ENCODE measurements at places on chromosomes 7 and 10. TPM values are rescaled to one million over a fixed set of nuclear protein-coding genes. Genes with fewer than 3 reads are reported as not detected.
A peak's percentile ranks its signal among the peaks of the same experiment; 100 is the strongest.

GRCh38 chr10:28276384-28276783 is 26.5 kb downstream of the MPP7 start:
- DNase-seq: no peak

The CALHM1 gene
- total RNA-seq: not detected

The VPS26A gene
- 57.5 TPM for total RNA-seq

DNA sequence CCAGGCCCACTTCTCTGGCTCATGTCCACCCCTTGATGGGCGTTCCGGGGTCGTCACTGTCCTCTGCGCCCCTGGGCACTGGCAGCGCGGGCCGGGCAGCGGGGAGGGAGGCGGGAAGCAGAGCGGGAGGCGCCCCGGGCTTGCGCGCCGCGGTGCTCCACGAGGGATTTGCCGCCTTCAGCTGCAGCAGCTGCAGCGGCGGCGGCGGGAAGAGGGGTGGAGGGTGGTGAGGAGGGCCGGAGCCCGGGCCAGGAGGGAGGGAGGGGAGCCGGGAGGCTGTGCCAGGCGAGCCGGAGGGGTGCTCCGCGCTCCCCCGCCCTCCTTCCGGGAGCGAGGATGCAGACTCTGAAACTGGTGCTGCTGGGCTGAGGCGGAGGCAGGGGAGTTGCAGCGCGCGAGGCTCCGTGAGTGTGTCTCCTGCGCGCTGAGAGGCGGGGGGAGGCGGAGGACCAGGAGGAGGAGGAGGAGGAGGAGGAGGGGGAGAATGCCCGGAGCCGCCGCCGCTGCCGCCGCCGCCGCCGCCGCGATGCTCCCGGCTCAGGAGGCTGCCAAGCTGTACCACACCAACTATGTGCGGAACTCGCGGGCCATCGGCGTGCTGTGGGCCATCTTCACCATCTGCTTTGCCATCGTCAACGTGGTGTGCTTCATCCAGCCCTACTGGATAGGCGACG is at the start of gene LHFPL3:
TSS of gene LHFPL3 (plus strand) at position 308 of the 674 bp plus-strand sequence.
- peak; percentile 41 for DNase-seq

- DNase-seq: peak; percentile 25
These were observed 31.9 kb downstream of the SH2B2 start for GRCh38 chr7:102318482-102318971.

The CNTNAP2 gene
- 110 TPM for total RNA-seq

- DNase-seq: no peak
These were observed 173.5 kb upstream of the SEMA3A start for GRCh38 chr7:84368122-84368521.

GRCh38 chr10:61832866-61833481 is 68.5 kb upstream of the ARID5B start:
- DNase-seq: no peak

The POLR2J gene
- 11.8 TPM for total RNA-seq

- DNase-seq: peak; percentile 17
These were observed 16.1 kb upstream of the TAS2R40 start for GRCh38 chr7:143205560-143206293.

The ITIH5 gene
- total RNA-seq: 14.7 TPM

The GIMAP4 gene
- total RNA-seq: 9.0 TPM

GRCh38 chr7:94580601-94581000 is 71.0 kb downstream of the CASD1 start:
- DNase-seq: no peak

GRCh38 chr10:129322933-129323820 is 143.9 kb upstream of the MGMT start:
- DNase-seq: no peak

GRCh38 chr10:50260791-50261281 is 9.5 kb upstream of the ASAH2 start:
- DNase-seq: no peak

GRCh38 chr10:102705531-102705930 is 8.7 kb downstream of the ARL3 start:
- no peak for DNase-seq

GRCh38 chr10:119278126-119278709 is 70.8 kb downstream of the GRK5 start:
- DNase-seq: no peak

DNA sequence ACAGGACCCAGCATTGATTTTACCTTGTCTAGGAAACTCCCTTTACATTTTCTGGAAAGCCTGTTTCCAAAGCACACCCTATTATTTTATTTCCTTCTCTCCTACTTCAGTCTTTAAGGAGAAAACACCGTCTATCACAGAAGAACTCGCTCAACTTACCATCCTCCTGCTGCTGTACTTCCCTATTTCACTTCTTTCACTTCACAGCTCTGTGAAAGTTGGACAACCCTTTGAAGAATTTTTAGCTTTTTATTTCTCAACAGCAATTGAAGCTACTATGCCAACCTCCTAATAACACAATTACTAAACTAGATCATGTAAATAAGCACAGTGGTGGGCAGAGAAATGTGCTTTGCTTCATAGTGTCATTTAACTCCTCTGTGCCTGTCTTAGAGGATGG is 166.5 kb downstream of the TFEC start:
- no peak for DNase-seq

DNA sequence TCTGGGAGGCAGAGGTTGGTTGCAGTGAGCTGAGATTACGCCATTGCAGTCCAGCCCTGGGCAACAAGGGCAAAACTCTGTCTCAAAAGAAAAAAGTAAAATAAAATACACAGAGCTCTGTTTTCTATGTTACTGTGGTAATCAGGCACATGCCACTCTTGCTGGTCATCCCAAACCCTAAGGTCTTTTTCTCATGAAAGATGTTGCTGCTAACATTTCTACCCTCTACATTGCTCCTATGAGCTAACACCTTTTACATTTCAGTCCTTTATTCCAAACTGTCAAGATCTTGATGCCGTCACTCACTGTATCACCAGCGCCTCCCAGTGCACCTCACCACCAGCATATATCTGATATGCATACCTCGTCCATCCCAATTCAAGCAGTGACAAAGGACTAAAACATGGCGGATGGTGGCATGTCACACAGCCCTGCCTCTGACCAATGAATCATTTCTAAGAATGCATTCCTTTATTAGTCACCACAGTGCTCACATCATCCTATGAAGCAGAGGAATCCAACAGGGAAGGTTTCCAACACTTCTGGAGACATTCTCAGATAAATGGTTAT is 4.3 kb downstream of the DAGLB start:
- DNase-seq: no peak

GRCh38 chr10:99983280-99983988 is 26.3 kb downstream of the DNMBP start:
- no peak for DNase-seq

DNA sequence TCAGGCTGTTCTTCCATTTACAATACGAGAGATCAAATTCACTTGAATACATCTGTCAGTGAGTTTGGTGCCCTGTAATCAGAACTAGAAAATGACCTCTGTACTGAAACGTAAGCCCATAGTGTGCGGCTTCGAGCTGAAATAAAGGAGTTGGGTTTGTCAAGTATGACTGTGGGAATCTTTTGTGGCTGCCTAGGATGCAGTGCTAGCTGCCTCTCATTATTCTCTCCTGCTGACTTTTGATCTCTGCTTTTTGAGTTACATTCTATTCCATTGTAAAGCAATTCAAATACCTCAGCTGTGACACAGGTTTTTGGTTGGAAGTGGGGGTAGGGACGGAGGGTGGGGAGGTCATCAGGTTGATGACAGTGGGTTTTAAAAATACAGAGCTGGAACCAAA is 40.4 kb downstream of the ICA1 start:
- DNase-seq: no peak

DNA sequence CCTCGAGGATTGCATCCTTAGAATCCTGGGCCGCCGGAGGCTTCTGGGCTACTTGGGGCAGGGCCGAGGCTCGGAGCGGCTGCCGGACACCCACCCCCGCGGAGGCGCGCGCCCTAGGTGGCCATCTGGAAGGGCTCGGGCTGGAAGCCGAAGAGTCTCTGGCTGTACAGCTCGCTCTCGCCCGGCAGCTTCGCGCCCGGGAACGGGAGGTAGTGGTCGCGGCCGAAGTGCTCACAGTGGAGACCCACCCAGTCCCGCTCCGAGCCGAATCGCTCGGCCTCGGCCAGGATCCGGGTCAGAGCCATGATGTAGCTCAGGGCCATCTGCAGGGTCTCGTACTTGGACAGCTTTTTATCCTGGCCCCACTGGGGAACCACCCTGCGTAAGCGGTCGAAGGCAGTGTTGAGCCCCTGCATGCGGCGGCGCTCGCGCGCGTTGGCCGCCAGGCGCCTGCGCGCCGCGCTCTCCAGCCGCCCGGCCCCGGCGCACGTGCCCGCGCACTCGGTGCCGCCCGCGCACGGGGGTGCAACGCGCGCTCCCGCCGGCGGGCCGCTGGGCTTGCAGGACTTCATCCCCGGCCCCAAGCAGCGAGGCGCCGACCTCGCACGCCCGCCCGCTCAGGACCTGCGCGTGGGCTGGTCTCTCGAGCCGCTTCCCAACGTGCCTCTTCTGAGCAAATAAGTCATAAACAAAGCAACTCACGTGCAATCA is 652 bp downstream of the ATOH7 start:
- peak; percentile 88 for DNase-seq

GRCh38 chr7:102451371-102452054 is 13.2 kb downstream of the ALKBH4 start:
- DNase-seq: no peak

DNA sequence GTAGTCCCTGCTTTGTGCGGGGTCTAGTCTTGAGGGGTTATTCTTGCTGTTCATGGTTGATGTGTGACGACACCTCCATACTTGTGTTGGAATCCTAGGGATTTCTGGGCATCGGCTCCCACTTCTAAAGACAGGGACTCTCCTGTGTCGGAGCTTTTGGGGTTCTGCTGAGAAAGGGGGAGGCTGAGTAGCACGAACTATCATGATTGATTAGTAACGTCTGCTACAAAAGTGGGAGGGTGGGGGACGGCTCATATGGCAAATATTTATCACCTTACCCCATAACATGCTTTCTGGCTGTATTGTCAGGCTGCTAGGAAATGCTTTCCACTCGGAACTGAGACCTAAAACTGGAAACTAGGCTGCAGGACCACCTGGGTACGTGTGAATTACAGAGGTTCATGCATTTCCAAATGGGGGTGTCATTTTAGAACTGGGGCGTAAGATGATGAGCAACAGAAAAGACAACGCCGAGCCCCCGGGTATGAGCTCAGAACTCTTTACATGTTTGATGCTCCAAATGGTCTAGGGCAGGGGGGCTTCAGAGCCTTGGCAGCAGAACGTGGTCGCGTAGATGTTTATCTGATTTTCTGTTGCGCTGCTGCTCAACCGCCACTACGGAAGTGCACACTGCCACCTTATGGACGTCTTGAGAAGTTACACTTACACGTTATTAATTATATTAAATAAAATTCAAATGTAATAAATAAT is 15.1 kb upstream of the NME8 start:
- DNase-seq: peak; percentile 25

DNA sequence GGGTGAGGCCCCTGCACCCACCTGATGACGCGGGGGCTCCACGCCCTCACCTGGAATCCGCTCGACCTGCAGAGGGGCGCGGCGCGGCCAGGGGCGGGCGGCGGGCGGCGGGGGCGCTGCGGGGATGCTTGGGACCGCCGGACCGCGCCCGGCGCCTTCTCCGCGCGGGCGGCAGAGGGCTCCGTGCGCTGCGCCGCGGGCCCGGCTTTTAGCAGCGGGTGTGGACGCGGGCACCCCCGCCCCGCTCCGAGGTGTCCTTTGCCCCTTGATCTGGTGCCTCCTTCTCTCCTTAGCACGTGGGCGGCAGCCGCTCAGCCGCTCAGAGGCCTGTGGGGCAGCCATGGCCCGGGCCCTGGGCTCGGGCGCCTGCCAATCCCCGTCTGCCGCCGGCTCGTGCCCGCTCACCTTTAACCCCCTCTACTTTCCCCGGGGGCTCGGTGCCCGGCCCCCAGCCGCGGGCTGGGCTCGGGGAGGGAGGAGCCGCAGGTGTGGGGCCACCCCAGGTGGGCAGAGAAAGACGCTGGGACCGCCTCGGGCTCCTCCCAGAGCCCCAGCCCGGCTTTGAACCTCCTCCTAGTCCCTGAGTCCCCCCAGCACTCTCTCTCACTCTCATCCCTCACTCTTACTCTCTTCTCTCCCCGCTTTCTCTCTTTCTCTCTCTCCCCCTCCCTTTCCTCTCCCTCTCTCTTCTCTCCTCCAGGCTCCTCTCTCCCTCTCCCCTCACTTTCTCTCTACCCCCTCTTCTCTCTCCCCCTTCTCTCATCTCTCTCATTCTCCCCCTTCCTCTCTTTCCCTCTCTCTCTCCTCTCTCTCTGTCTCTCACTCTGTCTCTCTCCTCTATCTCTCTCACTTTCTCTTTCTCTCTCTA is 19.7 kb upstream of the VPS37D start:
- DNase-seq: peak; percentile 51

GRCh38 chr10:88991899-88992320 is 1.3 kb downstream of the FAS start:
- no peak for DNase-seq

- DNase-seq: no peak
These were observed 65.7 kb downstream of the TNRC18 start for GRCh38 chr7:5357951-5358350.

- DNase-seq: no peak
These were observed 121.9 kb upstream of the AUTS2 start for GRCh38 chr7:69476416-69476815.

Measured in frontal cortex (tissue), 4 donors.